ENCODE measurements at places on chromosomes 2 and 18. TPM values are rescaled to one million over a fixed set of nuclear protein-coding genes. Genes with fewer than 3 reads are reported as not detected.

GRCh38 chr2:207035875-207036274 lies 96.6 kb downstream of the CPO start:
- no peak for DNase-seq

DNA sequence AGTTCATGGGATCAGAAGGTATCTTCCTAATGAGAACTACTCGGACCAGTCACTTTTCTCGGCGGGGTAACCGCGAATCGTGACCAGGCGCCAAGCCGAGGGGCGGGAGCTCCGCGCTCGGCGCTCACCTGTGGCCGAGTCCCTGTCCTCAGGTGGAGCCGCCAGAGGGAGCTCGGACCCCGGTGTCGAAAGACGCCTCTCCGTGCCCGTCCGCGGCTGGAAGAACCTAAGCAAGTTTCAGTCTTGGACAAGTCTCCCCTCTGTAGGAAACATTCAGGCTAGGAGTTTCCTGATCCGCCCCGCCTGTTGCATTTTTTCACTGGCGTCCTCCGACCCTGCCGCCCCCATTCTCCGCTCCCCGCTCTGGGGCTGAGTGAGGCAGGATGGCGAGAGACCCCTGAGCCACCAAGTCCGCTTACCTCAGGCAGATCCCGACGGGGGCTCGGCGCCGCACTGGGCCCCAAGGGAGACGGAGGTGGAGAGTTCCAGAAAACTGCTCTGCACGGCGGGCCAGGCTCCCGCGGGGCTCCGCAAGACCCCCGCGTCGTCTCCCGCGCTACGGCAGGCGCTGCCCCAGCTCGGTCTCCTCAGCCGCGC lies 480 bp downstream of the DSEL start:
- peak; percentile 92 for DNase-seq

DNA sequence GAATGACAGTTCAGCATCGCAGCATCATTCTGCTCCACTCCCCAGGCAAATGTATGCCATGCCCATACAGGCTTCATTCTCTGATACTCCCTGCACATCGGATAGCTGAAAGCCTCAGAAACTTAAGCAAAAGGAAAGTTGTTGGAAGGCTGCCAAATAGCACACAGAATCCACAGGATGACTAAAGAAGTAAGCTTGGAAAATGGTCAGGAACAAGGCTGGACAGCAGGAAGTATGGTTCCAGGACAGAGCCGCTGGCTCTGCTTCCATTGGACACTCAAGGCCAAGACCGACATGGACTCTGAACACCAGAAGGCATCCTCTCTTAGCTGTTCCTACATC lies 256.5 kb downstream of the CDH20 start:
- no peak for DNase-seq

DNA sequence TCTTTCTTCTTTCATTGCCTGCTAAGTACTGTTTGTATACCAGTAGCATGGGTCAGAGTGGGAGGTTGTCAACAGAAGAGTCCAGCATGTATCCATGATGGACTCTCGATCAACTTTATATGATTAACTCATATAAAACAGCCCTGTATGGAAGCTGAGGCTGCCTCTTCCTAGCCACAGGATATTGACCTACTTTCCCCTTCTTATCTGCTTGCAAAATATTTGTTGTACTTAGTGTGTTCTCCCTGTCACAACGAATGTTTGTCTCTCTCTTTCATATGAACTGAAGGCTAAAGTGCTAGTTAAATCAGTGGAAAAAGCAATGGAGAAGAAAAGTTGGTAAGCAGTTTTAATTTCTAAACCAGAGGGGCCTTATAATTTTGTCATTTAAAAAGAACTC lies 17.8 kb downstream of the MYO1B start:
- DNase-seq: no peak

- DNase-seq: no peak
Observed at GRCh38 chr2:168478206-168478605, 22.1 kb downstream of the CERS6 start.

DNA sequence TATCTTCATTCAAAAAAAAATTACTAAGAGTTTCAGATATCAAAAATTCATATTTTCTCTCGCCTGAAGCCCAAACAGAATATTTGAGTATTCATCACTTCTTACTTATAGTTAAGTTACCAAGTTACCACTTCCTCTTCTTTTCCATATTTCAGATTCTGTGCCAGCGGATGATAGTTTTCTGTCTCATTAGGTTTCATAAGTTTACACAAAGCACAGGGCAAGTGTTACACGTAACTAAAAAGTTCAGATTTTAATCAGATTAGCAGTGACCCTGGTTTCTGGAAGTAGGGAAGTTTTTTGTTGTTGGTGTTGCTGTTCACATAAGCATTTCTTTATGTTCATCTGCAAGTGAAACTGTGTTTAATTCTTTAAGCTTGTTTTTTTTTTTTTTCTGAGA lies 10.2 kb downstream of the AFTPH start:
- DNase-seq: no peak

DNA sequence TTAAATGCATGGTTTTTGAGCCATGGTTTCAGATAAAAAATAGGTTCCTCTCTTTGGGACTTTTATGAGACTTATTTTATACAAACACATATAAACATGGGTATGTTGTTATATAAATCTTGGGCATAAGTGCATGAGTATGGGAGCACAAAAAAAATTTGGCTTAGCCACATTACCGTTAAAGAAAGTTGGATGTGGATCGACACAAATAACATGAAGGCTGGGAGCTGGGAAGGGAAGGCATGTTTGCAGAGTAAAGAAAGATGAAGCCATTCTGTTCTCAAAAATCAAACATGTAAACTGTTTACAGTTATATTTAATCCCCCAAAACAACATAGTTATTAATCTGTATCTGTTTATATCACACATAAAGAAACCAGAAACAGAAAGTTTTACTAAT lies 313.8 kb downstream of the NRXN1 start:
- no peak for DNase-seq

NCK2 gene
- 90.5 TPM for polyA plus RNA-seq

TAF1B gene
- 11.4 TPM for polyA plus RNA-seq

LRRC30 gene
- 9.2 TPM for polyA plus RNA-seq

RRM2 gene
- 31.8 TPM for polyA plus RNA-seq
